KBM-7 (cell line): ENCODE measurements at places on chromosomes 12 and 14.
A peak's percentile ranks its signal among the peaks of the same experiment; 100 is the strongest.

- DNase-seq: no peak
These were observed 183.1 kb upstream of the HIF1A start for GRCh38 chr14:61512026-61512834.

- no peak for DNase-seq
These were observed 15.7 kb downstream of the TBC1D30 start for GRCh38 chr12:64840119-64840518.

- no peak for DNase-seq
These were observed 6.2 kb downstream of the MYL6 start for GRCh38 chr12:56164345-56164729.

DNA sequence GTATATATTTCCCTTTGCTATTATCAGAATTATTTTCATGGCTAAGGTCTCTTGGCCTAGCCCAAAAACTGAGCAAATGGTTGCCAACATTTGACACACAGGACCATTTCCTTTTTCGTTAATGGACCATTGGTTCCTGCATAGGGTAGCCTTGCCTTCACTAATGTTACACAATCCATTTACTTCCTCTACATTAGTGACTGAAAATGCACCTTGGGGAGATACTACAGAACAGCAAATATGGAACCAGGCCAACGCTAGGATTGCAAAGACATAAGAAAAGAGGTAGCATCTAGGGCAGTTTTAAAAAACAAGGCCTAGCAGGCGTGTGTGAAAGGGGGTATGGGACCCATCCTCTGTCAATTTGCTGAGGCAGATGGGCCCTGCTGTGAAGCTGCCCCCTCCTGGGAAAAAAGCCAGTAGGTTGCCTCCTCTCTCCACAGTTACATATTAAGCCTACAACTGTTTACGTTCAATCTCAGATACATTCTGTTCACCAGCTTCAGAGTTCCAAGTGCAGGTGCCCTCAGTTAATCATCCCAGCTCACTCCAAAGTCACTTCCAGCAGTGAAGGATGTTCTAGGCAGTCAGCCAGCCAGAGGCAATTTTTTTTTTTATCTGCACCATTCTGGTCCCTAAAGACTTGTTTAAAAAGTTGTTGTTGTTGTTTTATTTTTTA is 15.0 kb downstream of the AQP6 start:
- peak; percentile 26 for DNase-seq

- DNase-seq: no peak
These were observed 149.2 kb upstream of the SYT10 start for GRCh38 chr12:33588725-33589405.

GRCh38 chr14:64562436-64562835 is 12.7 kb downstream of the PPP1R36 start:
- DNase-seq: no peak

DNA sequence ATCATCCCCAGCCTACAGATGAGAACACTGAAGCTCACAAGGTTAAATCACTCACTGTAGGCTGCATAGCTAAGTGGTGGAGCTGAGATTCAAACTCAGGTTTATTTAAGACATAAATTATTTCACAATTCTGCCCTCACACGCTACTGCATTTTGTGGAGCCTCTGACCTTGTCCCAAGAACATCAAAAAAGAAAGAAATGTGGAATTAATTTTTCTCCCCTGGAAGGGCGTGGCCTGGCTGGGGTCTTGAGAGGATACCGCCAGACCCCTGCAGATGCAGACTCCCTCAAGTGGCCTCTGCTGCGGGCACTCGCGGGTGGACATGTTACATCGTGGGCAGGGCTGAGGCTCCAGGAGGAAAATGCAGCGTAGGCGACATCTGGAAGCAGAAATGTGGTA is 40.6 kb downstream of the LTBP2 start:
- DNase-seq: no peak

GRCh38 chr14:60303745-60304144 is 54.7 kb downstream of the PPM1A start:
- DNase-seq: no peak

- peak; percentile 53 for DNase-seq
These were observed 903 bp downstream of the PARPBP start for GRCh38 chr12:102120886-102121285.

- DNase-seq: no peak
These were observed 120.7 kb downstream of the CRACR2A start for GRCh38 chr12:3632256-3632655.

GRCh38 chr12:131432532-131433260 is 278.2 kb upstream of the SFSWAP start:
- peak; percentile 24 for DNase-seq

- DNase-seq: no peak
These were observed 38.8 kb downstream of the UBR7 start for GRCh38 chr14:93245764-93246420.

DNA sequence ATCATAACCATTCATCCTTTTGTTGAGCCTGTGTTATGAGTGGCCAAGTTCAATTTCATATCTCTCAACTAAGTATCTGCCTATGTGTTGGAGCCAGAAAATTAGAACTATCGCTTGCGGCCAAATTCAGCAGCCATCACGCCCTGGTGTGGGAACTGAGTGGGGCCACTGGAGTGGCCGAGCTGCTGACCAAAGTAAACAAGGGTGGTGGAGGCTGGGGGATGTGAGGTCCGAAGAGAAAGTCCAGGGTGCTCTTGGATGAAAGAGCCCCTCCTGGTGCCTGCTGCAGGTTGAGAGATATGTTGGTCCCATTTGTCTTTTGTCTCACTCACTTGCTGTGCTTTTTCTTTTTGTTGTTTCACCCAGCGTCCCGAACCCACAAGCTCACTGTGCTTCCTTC is 14.9 kb downstream of the ADGRD1 start:
- no peak for DNase-seq

- no peak for DNase-seq
These were observed 9.6 kb upstream of the IFT81 start for GRCh38 chr12:110114528-110114937.

- DNase-seq: no peak
These were observed 3.4 kb downstream of the PTCSC3 start for GRCh38 chr14:36173161-36173560.
